Stimulated activated CD4-positive, alpha-beta T cell treated with anti-CD3 and anti-CD28 coated beads, Interleukin-15, amount 100 ng/mL, for 1 hour (primary cell): ENCODE measurements at places on chromosomes 1 and 21.
A peak's percentile ranks its signal among the peaks of the same experiment; 100 is the strongest.

GRCh38 chr1:3890389-3891328 is 9.4 kb downstream of the C1orf174 start:
- DNase-seq = no peak

- no peak for DNase-seq
Measured at GRCh38 chr21:33674226-33674625, 31.9 kb downstream of the ITSN1 start.

GRCh38 chr1:116477429-116477828 is 93.4 kb downstream of the CD58 start:
- DNase-seq = no peak

DNA sequence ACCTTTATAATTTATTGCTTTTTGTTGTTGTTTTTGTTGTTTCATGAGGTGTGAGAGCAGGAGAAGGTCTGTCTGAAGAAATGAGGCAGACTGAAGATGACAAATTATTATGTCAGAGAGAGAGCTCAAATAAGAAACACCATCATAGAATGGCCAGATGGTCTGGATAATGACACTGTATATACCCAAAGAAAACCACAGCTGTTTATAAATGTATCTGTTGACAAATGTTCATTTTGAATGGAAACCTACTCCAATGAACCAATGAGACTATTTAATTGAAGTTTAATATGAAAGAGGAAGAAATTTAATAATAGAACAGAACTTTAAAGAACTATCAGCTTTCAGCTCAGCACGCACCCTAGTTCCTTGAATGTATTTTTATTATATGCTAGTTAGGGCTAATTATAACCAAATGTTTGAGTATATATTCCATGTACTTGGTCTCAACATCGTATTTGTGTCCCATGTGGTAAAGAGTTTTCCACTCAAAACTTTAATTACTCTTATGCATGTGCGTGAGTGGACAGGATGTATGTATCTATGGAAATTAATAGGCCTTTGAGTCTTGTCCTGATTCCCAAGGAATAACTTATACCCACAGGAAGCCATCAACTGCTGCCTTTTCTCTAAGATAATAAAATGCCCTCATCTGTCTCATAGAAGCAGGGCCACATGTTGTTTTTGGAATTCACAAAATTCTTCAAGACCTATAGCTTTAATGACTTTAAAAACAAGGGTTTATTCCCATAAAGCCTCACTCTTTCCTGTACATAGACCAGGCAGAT is 202.7 kb downstream of the KCNK2 start:
- no peak for DNase-seq

GRCh38 chr1:78373676-78374075 is 117.1 kb upstream of the PTGFR start:
- DNase-seq = no peak

DNA sequence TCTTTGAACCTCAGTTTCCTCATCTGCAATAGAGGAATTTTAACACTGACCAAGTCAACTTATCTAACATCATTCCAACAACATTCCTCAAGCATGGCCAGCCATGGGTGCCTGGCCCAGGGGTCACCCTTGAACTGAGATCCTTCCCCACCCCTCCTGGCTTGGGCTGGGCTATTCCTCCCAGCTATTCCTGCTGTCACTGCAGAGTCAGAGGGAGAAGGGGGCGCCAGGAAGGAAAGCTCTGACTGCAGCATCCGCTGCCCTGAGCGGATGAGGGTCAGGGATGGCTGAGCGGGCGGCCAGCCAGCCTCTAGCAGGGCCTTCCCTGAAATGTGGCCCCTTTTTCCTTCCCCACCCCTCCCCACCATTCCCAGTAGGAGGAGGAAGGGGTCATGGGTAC is 3.1 kb downstream of the TINAGL1 start:
- no peak for DNase-seq

GRCh38 chr1:203425663-203425975 is 50.0 kb upstream of the PRELP start:
- no peak for DNase-seq

- no peak for DNase-seq
Measured at GRCh38 chr1:27000090-27000816, 6.8 kb downstream of the TRNP1 start.

GRCh38 chr21:26441149-26441548 is 131.9 kb downstream of the CYYR1 start:
- DNase-seq = no peak

- no peak for DNase-seq
Measured at GRCh38 chr1:33655496-33655895, 183.1 kb downstream of the ZSCAN20 start.

- DNase-seq = no peak
Measured at GRCh38 chr1:206696812-206697585, 12.3 kb downstream of the MAPKAPK2 start.

GRCh38 chr1:212683357-212683722 is 16.3 kb downstream of the BATF3 start:
- DNase-seq = no peak

GRCh38 chr21:24852610-24853195 is 754.6 kb downstream of the MRPL39 start:
- no peak for DNase-seq

DNA sequence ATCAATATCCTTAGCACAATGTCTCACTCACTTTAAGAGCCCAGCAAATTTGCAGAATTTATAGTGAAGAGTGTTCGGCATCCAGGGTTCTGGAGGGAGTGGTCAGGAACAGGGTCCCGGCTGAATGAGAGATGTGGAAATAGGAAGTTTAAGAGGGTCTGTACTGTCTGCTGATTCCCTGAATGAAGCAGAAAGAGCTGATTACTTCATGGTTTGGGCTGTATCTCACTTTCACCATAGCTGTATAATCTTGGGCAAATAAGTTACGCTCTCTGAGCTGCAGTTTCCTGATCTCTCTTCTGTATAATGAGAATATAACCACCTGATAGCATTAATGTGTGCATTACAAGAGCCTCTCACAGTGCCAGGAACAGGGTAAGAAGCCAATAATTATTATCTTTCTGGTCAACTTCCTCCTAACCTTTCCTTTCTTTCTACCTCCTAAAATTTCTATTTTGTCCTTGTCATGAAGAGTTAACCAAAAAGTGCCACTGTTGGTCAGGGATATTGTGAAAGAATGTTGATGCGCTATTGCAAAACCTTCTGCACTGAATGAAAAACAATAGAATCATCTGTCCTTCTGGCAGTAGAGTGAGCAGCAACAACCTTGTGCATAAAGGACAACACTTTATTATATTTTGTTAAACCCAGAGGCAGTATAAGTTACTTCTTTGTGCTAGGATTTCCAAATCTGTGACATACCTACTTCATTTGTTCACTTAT is 14.7 kb upstream of the PTGFR start:
- no peak for DNase-seq

DNA sequence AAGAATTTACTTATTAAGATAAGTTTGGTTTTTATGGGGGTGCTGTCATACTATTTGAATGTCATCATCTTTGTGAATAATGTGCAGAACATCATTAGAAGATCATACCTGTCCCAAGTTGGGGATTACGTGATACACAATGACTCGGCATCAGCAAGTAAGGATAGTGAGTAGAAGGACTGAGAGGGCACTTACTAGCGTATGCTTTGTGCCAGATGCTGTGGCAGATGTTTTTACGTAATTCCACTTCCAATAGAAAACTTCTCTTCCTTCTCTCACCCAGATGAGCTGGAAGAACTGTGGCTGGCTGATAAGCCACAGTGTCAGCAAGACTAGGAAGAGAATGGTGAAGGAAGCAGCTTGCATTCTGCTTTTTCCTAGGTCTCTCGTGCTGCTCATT is 28.1 kb upstream of the TGFB2 start:
- DNase-seq = no peak

- DNase-seq = no peak
Measured at GRCh38 chr1:56484695-56485094, 94.7 kb downstream of the PLPP3 start.

- no peak for DNase-seq
Measured at GRCh38 chr1:164664127-164664526, 105.1 kb downstream of the PBX1 start.

DNA sequence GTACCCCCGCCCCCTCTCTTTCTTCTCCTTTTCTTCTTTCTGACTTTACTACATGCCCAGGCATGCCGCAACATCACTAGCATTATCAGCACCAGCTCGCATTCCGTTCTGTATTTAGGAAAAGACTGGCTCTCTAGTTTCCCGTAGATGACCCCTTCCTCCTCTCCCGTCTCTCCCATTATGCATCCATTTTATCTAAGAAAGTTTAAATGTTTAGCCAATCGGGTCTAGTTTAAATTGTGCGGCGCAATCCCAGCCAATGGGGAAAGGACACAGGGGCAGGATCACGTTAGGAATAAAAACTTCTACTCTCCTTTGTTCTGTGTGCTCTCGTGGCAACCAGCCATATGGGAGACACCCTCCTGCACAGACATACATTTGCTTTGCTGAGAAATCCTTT is 2.3 kb upstream of the KRTAP10-7 start:
- DNase-seq = no peak

DNA sequence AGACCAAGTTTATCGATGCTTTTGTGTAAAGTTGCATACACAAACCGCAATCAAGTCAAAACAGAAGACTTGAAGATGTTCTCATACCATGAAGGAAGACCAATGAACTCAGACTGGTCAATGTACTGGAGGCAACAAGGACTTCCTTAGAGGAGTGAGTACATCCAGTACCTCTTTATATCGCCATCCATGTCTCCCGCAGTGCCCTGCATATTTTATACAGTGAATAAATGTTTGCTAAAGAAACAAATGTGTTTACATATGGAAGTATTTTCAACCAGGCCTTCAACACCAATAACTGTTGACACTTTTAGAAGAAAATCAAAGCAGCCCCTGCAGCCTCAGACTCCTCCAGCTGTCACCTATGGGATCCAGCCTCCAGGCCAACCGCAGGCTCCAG is 125.6 kb downstream of the SMYD3 start:
- no peak for DNase-seq

GRCh38 chr1:111030590-111030989 is 66.9 kb upstream of the LRIF1 start:
- peak; percentile 5 for DNase-seq

GRCh38 chr1:228936881-228937280 is 201.6 kb downstream of the RHOU start:
- no peak for DNase-seq

- peak; percentile 68 for DNase-seq
Measured at GRCh38 chr1:224182866-224183590, at the start of gene DEGS1. DEGS1 (plus strand) TSS chr1:224183240; CDS start chr1:224183337, 97 bp downstream.

DNA sequence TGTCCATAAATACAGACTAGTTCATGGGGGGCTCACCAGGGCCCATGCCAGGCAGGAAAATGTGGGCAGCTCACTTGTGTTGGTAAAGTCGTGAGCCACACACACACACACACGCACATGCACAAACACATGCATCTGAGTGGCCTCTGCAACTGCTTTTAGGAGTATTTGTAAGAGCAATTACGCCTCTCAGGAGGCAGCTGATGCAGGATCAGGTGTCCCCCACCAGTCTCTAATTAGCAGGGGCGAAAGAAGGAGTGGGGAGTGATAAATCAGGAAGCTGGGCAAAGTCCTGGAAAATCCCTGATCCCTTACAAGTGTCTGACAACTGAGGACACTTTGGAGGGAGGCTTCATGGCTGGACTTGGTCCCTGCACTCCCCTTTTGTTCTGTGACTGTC is 5.7 kb upstream of the IVL start:
- no peak for DNase-seq

DNA sequence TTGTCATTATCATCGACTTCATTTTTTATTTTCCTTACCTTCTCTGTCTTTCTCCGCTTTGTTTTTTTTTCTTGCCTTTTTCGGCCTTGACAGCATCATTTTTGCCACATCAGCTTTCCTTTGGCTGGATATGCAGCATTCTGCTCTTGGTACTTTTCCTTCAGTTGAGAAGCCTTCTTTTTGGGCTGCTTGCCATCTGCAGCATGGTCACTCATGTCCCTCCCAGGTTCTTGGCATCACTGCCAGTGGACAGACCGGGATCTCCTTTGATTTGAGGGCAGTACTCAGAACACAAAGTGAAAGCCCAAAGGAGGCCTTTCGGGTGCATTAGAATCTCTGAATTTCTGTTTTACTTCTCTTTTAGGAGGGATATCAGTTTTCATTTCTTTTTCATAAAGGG is 3.7 kb upstream of the PARP1 start:
- DNase-seq = no peak

GRCh38 chr1:245752561-245752960 is 597.8 kb downstream of the KIF26B start:
- no peak for DNase-seq

DNA sequence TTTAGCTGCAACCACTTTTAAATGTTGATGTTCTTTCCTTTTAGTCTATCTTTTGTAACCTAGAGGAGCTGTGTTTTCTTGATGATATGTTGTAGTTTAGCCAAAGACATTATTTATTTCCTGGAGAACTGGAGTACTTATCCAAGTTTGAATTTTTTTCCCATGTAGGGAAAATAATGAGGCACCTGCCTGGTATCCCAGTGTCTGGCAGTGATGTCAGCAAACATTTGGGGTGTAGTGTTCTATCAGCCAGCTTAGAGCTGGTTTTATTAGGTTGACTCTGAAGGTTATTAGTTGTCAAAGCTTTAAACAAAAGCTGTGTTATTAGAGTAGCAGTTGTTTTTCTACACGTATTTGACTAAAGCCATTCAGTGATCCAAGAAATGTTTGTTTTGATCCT is 3.2 kb downstream of the CTPS1 start:
- DNase-seq = no peak

DNA sequence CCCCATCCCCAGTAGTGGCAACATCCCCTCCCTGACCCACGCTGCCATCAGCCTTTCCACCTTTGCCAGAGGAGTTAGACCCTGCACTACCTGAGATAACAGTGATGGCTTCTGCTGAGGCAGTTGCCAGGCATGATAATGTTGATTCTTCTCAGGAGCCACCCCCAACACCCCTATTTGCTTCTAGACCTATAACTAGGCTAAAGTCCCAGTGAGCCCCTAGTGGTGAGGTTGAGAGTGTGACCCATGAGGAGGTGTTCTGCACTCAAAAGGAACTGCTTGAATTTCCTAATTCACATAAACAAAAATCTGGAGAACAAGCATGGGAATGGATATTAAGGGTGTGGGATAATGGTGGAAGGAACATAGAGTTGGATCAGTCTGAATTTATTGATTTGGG is 159.6 kb upstream of the COL11A1 start:
- no peak for DNase-seq

GRCh38 chr1:88139633-88140032 is 544.4 kb upstream of the PKN2 start:
- no peak for DNase-seq

- DNase-seq = no peak
Measured at GRCh38 chr1:7921796-7922195, 18.8 kb downstream of the TNFRSF9 start.

DNA sequence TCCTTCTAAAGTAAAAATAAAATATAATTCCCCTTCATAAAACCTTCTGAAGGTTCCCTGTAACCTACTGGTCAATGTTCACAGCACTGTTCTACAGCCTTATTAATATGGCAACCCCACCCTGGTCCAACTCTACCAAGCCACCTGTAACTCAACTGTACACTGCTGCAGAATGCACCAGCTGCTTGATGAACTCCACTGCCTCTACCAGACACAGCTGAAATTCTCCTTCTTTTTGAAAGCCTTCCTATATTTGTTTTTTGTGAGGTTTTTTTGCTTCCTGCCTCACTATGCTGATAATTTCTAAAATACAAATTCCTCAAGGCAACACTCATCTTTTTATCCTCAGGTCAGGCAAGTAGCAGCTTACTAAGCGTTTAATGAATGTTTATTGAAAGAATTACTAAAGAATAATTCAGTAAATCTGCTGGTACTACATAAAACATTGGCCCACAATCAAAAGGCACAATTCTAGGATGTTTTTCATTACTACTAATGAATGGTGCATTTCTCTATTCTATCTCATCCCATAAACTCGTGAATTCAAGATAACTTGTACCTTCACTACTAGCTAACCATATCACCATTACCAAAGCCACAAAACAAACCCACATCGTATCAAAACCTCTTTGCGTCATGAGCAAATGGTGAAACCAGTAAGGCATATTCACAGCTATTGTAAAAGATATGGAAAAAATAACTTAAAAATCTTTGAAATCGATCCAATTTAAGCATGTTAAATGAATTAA is 2.4 kb downstream of the SSX2IP start:
- DNase-seq = no peak
